ENCODE measurements at places on chromosomes 13 and 19.

DNA sequence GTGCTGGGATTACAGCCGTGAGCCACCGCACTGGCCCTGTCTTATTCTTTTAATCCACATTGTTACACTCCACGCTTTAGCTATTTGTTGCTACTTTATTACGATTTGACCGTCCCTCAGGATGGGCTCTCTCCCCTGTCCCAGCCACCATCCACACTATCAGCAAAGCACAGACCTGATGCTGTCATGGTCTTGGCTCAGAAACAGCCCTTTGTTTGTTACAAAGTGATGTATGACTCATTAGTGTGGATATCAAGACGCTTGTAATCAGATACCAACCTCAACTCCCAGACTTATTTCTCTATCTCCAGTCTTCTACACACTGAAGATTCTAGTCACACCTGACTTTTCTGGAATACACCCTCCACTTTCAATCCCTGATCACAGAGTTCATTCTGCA, 84.6 kb upstream of the FREM2 start:
- H3K27ac ChIP-seq: no peak overlapping the region
- no peaks in the 10 kb centered on the region for H3K27me3 ChIP-seq
- no peaks in the 10 kb centered on the region for H3K4me1 ChIP-seq

DNA sequence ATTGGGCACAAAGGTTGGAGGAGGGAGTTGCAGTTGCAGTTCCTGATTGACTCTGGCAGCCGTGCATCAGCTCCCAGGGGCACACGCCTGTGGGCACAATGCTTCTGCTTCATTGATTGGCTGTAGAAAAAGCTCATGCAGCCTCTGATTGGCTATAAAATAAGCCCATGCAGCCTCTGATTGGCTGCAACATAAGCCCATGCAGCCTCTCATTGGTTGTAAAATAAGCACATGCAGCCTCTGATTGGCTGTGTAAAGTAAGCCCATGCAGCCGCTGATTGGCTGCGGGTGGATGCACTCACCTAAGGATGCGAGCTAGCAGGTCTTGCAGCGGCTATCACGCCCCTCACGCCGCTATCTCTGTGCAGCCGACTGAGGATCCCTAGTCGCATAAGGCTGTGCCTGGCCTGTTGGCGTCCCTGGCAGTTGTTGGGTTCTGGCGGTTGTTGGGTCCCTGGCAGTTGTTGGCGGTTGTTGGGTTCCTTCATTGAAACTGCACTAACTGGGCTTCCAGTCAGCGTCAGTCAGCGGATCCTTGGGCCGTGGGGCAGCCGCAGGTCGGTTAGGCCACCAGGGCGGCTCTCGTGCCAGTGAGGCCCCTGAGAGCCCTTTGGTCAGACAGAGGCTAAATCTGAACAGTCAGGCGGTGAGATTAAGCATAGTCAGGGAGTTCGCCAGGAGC, at the start of gene SIGLECL1:
Gene SIGLECL1 (plus strand): TSS at position 295 of the 682 bp plus-strand sequence. CDS start 12,993 bp downstream, outside the sequence.
- H3K4me3 ChIP-seq: no peak within 1 kb of the TSS
- H3K27ac ChIP-seq: no peak within 1 kb of the TSS
- no peaks in the 10 kb centered on the region for H3K36me3 ChIP-seq
- DNase-seq: no peak
- no peaks in the 10 kb centered on the region for H3K27me3 ChIP-seq

DNA sequence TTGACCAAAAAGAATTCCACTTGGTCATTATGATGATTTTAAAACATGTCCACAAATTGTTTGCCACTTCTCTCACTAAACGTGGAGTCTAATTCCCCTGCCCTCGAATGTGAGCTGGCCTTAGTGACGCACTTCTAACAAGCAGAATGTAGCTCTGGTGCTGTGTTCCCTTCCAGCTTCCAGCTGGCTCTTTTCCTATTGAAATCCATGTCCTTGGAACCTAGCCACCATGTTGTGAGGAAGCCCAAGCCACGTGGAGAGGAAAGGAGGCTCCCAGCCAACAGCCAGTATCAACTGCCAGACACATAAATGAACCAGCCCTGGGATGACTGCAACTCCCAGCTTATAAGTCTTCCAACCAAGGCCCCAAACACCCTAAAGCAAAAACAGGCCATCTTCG, 23.6 kb upstream of the CEBPA start:
- no peak overlapping the region for H3K4me3 ChIP-seq
- DNase-seq: no peak
- no peak overlapping the region for H3K27ac ChIP-seq
- H3K27me3 ChIP-seq: no peaks in the 10 kb centered on the region
- no peaks in the 10 kb centered on the region for H3K36me3 ChIP-seq

GRCh38 chr13:21733475-21734263, 62.8 kb downstream of the FGF9 start:
- DNase-seq: no peak
- no peaks in the 10 kb centered on the region for H3K4me1 ChIP-seq
- no peaks in the 10 kb centered on the region for H3K36me3 ChIP-seq

GRCh38 chr19:43675269-43675879, 5.4 kb upstream of the PLAUR start:
- no peaks in the 10 kb centered on the region for H3K36me3 ChIP-seq
- no peak for DNase-seq
- no peak overlapping the region for H3K27ac ChIP-seq
- H3K4me1 ChIP-seq: peaks cover 3% of the 10 kb centered on the region
- H3K27me3 ChIP-seq: no peaks in the 10 kb centered on the region

- H3K4me1 ChIP-seq: no peaks in the 10 kb centered on the region
- no peak overlapping the region for H3K4me3 ChIP-seq
- H3K27me3 ChIP-seq: no peaks in the 10 kb centered on the region
- no peak for DNase-seq
- no peak overlapping the region for H3K27ac ChIP-seq
- no peaks in the 10 kb centered on the region for H3K36me3 ChIP-seq
Observed at GRCh38 chr19:2464389-2464788, 7.6 kb upstream of the LMNB2 start.

GRCh38 chr13:41995336-41995735, 34.4 kb upstream of the VWA8 start:
- no peaks in the 10 kb centered on the region for H3K27me3 ChIP-seq
- no peak overlapping the region for H3K4me3 ChIP-seq
- no peak overlapping the region for H3K27ac ChIP-seq
- no peaks in the 10 kb centered on the region for H3K4me1 ChIP-seq
- DNase-seq: no peak
- H3K36me3 ChIP-seq: no peaks in the 10 kb centered on the region

DNA sequence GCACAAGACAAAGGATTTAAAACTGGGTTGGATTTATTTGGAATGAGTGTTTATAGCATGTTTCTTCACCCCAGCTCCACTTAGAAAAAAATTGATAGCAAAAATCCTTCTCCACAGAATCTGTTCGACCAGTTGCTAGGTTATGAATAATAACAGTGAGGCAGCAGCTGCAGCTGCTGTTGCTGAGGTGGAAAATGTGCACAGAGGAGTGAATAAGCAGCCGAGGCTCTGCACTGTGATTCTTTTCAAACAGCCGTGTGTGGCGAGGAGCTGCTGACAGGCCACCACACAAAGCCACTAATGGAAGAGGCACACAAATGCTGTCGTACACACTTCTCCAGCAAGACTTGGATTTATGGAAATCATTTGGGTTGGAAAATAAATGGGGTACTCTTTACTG, 6.4 kb upstream of the RASL11A start:
- no peaks in the 10 kb centered on the region for H3K4me1 ChIP-seq
- DNase-seq: no peak
- no peak overlapping the region for H3K4me3 ChIP-seq
- no peak overlapping the region for H3K27ac ChIP-seq

DNA sequence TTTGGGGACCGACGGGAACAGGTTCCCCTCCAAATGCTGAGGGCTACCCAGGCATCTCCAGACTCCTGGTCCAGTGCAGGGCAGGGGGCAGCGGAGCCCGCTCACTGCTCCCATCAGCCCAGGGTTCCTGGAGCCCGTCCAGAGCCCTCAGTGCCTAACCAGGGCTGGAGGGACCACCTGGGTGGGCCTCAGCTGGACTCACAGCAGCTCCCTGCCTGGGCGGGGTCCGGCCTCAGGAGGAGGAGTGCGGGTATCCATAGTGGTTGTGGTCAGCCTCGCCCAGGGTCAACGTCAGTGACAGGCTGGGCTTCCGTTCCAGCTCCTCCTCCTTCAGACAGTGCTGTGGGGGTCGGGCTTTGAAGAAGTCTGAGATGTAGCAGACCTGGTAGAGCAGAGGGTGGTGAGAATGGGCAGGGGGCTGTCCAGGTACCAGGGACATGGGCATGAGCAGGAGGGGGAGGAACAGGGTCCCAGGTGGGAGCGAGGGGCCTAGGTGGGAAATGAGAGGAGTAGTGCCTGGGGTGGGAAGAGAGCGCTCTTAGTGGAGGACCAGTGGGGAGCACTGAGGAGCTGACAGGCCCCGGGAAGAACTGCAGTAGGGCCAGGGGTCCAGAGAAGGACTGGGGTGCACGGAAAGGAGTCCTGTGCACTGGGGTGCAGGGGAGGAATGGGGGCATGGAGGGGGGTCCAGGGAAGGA, 9.9 kb downstream of the PLPP2 start:
- H3K4me1 ChIP-seq: no peaks in the 10 kb centered on the region
- H3K4me3 ChIP-seq: no peak overlapping the region
- no peak for DNase-seq
- no peak overlapping the region for H3K27ac ChIP-seq
- no peaks in the 10 kb centered on the region for H3K36me3 ChIP-seq
- no peaks in the 10 kb centered on the region for H3K27me3 ChIP-seq

DNA sequence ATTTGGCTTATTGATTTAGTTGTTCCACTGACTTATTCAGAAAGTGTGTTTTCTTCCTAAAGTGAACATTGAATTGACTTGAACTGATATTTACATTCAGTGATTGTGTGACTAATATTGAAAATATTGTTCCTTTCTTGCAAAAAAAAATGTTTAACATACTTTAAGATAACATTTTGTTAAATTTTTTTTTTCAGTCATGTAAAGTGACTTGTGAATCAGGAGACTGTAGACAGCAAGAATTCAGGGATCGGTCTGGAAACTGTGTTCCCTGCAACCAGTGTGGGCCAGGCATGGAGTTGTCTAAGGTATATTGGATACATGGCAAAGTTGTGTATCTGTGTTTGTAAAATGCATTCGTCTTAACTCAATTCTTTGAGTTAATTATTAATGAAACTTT, 22.9 kb downstream of the TNFRSF19 start:
- H3K4me3 ChIP-seq: no peak overlapping the region
- no peak overlapping the region for H3K27ac ChIP-seq
- no peak for DNase-seq
- no peaks in the 10 kb centered on the region for H3K36me3 ChIP-seq

GRCh38 chr13:62061751-62062150, 646.1 kb upstream of the PCDH20 start:
- H3K4me3 ChIP-seq: no peak overlapping the region
- DNase-seq: no peak
- no peaks in the 10 kb centered on the region for H3K36me3 ChIP-seq
- H3K27me3 ChIP-seq: no peaks in the 10 kb centered on the region
- H3K4me1 ChIP-seq: no peaks in the 10 kb centered on the region

GRCh38 chr19:16224293-16225045, 26.8 kb downstream of the AP1M1 start:
- H3K4me1 ChIP-seq: no peaks in the 10 kb centered on the region
- no peak overlapping the region for H3K27ac ChIP-seq
- H3K36me3 ChIP-seq: peaks cover 90% of the 10 kb centered on the region
- DNase-seq: no peak

DNA sequence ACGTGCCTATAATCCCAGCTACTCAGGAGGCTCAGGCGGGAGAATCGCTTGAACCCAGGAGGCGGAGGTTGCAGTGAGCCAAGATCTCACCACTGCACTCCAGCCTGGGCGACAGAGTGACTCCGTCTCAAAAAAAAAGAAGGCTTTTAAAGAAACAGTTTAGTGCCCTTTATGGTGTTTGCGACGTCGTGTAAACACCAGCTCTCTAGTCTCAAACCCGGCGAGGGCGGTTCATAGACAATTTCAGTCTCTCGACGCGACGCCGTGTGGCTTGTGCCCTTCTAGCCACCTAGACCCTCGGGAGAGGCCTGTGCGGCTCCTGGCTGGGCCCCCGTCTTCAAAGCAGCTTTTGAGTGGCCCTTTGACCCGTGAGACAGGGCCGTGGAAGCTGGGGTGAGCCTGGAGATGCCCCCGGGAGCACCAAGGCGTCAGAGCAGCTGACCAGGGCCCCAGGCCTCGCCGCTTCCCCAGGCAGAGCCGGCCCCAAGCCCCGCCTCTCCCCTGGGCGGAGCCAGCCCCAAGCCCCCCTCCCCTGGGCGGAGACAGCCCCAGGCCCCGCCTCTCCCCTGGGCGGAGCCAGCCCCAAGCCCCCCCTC, 5.0 kb upstream of the MADCAM1 start:
- no peak overlapping the region for H3K27ac ChIP-seq
- no peak overlapping the region for H3K4me3 ChIP-seq
- H3K27me3 ChIP-seq: no peaks in the 10 kb centered on the region
- no peak for DNase-seq
- no peaks in the 10 kb centered on the region for H3K36me3 ChIP-seq

- no peak for DNase-seq
- H3K36me3 ChIP-seq: no peaks in the 10 kb centered on the region
- no peaks in the 10 kb centered on the region for H3K27me3 ChIP-seq
- no peak overlapping the region for H3K4me3 ChIP-seq
Observed at GRCh38 chr13:73300718-73301425, 242.1 kb downstream of the KLF5 start.

DNA sequence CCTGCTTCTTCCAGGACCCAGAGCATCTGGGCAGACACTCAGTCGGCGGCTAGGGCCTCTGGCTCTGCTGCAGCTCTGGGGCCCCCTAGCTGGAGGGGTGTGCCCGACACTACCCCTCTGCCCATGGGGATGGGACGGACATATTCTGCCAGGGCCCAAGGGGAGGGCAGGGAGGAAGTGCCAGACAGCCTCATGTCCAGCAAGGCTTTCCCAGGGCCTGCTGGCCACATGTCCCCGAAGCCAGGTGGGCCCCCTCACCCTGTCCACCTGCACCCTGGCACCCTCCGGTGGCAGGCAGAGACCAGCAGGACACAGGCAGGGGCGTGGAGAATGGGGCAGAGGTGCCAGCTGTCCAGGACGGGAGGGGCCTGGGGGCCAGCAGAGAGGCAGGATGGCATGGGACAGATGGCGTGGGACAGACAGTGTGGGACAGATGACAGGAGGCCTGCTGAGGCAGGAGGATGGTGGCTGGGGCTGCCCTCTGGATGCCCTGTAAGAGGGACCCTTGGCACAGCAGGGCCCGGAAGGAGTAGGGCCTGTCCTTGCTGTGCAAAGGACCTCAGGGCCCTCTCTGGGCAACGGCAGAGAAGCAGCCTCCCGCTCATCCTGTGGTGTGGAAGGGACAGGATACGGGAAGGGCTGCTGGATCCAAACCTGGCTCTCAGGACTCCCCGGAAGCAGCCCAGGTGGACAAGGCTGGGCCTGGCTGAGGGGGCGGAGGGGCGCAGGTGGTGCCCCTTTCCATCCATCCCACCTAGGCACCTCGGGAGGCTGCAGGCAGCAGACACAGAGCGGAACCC, 29.1 kb downstream of the CEBPG start:
- H3K4me1 ChIP-seq: no peaks in the 10 kb centered on the region
- DNase-seq: no peak
- no peak overlapping the region for H3K27ac ChIP-seq
- no peak overlapping the region for H3K4me3 ChIP-seq
